ENCODE measurements at places on chromosomes 12 and 14.
A peak's percentile ranks its signal among the peaks of the same experiment; 100 is the strongest.

DNA sequence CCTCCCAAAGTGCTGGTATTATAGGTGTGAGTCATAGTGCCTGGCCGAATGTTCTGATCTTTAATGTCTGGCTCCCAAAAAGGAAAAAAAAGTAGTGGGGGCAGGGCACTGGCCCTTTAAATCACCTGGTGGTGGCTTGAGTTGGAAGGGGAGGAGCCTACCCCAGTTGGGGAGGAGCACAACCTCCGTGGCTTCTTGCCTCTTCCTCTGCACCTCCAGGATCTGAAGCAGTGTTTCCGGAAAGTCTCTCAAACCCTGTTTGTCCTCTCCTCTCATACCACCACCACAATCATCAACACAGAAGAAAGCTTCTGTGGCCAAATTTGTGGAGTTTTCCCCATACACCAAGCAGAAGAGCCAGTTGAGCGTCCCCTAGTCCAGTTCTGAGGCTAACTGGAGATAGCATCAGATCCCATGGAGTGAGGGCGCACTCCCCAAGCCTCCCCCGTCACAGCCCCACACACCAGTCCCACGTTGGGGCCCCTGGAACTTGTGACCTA lies 24.3 kb upstream of the RCOR1 start:
- DNase-seq = peak; percentile 15

GRCh38 chr12:67981287-67982162 lies 7.7 kb upstream of the IFNG-AS1 start:
- DNase-seq = no peak

DNA sequence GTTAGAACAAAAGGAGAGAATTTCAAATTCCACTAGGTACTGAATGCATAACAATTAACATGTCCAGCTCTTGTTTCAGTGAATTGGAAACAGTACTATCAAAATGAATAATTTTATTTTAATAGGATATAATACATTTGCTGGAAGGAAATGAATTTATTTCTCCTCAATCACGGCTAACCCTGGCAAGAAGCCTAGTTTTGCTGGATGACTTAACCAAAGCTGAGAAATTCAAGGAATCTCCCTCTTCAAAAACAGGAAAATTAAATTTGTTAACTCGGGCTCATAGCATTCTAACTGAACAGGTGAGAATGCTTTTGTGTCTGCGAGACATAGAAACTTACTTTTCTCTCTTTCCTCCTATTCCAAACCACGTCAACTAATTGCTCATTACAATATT lies 163.5 kb upstream of the NEDD1 start:
- no peak for DNase-seq

DNA sequence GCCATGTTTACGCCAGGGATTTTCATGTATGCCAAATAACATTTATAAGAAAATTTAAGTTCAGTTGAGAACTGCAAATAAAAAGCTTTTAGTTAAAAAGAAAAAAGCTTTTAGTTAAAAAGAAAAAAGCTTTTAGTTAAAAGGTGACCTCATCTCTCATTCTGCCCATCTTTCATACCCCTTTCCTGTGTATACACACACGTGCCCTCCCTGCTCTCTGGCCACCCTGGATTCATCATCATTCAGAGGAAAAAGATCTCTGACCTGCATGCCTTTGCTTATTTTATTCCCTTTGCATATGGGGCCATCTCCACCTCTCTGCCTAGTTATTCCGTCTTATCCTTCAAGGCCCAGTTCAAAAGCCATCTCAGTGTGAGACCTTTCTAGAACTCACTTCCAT lies 38.1 kb upstream of the CDK17 start:
- no peak for DNase-seq

DNA sequence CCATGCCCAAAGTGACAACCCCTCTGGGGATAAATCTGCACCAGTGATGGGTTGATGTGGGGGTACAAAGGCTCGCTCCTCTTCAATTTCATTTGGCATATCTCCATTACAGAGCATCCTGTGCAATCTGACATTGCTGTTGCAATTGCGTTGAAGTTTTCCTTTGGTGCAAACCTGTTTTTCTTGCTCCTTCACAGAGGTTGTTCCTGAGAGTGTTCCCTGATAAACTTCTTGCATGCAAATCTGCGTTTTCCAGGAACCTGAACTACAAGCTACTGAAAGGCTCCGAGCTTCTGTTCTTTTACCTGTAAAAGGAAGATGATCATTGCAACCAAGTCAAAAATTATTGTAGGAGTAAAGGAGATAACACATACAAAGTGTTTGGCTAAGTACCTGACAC lies 26.1 kb downstream of the SERPINA11 start:
- DNase-seq = no peak

DNA sequence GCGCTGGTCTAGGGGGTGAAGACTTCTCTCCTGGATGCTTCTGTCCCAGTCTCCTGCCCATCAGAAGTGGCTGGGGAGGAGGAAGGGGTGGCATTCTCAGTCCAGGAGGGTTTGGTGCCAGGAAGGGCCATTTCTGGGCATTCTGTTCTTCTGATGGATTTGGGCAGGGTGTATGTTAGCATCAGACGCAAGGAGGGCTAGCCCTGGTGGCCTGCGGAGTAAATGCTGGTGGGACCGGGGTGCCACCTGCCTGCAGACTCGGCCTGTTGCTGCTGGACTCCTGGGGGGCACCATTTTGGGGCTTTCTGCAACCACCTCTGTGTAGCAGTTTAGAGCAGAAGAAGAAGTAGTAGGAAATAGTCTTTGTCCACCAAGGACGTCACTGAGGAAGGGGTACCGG lies 31.7 kb downstream of the AACS start:
- no peak for DNase-seq

GRCh38 chr12:15444523-15444922 lies 122.2 kb downstream of the PTPRO start:
- no peak for DNase-seq
